GF-D8 (cell line): ENCODE measurements at places on chromosomes 13 and 19.

- DNase-seq = no peak
These were observed 8.7 kb upstream of the IGFL3 start for GRCh38 chr19:46133101-46133627.

DNA sequence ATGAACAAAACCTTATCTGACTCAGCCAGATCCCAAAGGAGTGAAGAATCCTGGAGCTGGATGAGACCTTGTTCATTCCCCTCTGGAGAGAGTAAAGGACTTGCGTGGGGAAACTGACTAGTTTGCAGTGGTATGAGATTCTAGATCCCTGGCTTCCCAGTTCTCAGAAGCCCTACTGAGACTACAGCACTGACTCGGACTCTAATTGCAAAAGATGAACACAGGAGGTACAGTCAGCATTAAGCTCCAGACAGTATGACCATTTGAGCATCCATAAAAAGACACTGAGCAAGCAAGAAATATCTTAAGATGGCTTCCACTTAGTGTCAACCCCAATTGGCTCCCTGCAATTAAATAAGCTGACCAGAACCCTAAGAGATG is 6.8 kb downstream of the ZC3H4 start:
- no peak for DNase-seq

GRCh38 chr13:20080377-20081164 is 80.3 kb downstream of the GJA3 start:
- no peak for DNase-seq

DNA sequence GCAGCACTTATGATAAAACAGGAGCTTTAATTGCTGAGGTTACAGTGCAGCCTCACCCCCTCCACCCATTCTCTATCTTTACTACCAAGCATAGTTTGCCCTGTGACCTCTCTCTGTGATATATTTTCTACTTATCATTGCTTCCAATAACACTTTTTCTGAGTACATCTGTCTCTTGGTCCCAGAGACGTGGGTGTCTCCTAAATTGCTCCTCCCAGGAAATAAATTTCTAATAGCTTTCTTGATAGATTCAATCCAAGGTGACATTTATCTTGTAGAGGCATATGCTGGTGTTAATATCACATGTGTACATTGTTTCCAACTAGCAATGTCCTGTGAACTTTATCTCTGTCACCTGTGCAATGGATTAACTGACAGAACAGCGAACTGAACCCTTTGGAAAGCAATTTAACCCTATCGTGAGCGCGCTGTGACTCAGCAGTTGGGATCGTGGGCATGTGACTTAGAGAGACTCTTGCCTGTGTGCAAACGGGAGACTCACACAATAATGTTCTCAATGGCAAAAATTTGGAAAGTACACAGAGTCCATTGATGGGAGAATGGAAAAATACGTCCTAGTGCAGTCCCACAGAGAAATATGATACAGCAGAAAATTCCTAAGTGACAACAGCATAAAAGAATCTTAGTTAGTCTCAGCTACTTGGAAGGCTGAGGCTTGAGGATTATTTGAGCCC is 7.0 kb upstream of the MAP2K2 start:
- DNase-seq = no peak

GRCh38 chr13:62997038-62997599 is 1581.5 kb upstream of the PCDH20 start:
- DNase-seq = peak; percentile 63

DNA sequence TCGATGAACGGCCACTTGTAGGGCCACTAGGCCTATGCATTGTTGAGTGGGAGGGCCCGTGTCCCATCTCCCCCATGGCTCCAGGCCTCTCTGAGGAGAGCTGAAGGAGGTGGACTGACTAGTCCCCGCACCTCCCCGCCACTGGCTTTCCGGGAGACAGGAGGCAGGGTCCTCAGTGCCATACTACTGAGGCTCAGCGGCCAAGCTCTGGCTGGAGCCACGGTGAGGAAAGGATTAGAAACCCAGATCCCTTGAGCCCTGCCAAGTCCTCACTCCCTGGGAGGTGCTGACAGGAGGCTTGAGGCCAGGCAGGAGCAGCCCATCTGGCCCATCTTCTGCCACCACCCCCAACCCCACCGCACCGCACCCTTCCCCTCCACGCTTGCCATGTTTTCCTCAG is 29.0 kb downstream of the CCDC8 start:
- no peak for DNase-seq

DNA sequence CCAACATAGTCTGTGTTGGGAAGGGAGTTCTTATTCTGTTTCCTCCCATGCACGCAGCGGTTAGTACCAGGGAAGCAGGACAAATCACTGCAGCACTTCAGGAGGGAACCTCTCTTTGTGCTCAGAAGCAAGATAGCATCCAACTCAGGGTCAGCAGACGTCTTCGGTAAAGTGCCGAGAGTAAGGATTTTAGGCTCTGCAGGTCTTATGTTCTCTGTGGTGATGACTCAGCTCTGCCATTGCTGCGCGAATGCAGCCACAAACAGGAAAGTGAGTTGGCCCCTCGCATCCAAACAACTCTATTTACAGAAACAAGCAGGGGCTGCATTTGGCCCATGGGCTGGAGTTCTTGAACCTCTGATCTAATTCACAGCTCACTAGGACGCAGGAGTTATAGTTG is 122.1 kb upstream of the SPATA13 start:
- no peak for DNase-seq

- no peak for DNase-seq
These were observed 206.5 kb upstream of the TSHZ3 start for GRCh38 chr19:31555634-31556215.

GRCh38 chr19:13621413-13621812 is 115.1 kb upstream of the CACNA1A start:
- no peak for DNase-seq

- no peak for DNase-seq
These were observed 3.9 kb downstream of the SBNO2 start for GRCh38 chr19:1169921-1170885.

DNA sequence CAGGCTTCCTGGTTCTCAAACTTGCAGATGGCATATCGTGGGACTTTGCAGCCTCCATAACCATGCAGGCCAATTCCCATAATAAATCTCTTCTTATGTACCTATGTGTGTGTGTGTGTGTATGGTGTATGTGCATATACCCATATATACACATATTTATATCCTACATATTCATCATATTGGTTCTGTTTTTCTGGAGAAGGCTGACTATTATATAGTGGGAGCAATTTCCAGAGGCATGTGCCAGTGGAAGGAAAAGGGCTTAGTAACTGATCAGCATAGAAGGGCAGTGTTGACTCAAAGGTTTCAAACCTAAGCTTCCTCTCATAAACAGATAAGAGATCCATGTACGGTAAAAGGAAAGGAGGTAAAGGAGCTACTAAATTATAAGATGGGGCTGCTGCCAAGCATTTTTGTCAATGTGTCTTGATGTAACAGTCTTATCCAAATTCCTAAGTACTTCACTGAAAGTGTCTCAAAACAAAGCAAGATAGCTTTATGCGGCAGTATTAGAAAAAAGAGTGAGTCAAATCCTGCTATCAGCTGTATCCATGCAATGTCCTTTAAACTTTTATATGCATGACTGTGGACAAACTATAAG is 432.1 kb downstream of the TBC1D4 start:
- DNase-seq = no peak

DNA sequence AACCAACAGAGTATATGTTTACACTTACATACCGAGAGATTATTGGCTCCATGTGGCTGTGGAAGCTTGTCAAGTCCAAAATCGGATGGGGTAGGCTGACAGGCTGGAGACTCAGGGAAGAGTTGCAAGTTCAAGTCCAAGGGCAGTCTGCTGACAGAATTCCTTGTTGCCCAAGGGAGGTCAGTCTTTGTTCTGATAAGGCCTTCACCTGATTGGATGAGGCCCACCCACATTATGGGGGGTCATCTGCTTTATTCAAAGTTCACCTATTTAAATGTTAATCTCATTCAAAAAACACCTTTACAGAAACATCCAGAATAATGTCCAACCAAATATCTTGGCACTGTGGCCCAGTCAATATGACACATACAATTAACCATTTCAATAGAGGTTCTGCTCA is 452.4 kb downstream of the KLF12 start:
- DNase-seq = no peak
